Urinary bladder (tissue), 4 donors: ENCODE measurements at places on chromosomes 1 and 21. TPM values are rescaled to one million over a fixed set of nuclear protein-coding genes. Genes with fewer than 3 reads are reported as not detected.

DNA sequence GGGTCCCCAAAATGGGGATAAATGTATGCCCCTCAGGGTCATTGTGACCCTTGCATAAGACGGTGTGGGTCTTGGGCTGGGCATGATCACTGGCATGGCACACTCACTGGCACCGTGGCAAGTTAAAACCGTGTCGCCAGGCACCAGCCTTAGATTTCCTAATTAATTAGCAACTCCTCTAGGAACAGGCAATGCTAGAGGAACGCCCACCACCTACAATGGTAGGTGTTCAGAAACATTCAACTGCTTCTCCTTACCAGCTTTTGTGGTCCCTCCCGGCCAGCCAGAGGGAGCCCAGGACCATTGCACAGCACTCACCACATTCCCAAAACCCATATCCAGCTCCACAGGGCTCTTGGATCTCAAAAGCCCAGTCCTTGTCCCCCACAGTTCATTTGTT, 36.4 kb downstream of the EPHA2 start:
- DNase-seq: no peak

DNA sequence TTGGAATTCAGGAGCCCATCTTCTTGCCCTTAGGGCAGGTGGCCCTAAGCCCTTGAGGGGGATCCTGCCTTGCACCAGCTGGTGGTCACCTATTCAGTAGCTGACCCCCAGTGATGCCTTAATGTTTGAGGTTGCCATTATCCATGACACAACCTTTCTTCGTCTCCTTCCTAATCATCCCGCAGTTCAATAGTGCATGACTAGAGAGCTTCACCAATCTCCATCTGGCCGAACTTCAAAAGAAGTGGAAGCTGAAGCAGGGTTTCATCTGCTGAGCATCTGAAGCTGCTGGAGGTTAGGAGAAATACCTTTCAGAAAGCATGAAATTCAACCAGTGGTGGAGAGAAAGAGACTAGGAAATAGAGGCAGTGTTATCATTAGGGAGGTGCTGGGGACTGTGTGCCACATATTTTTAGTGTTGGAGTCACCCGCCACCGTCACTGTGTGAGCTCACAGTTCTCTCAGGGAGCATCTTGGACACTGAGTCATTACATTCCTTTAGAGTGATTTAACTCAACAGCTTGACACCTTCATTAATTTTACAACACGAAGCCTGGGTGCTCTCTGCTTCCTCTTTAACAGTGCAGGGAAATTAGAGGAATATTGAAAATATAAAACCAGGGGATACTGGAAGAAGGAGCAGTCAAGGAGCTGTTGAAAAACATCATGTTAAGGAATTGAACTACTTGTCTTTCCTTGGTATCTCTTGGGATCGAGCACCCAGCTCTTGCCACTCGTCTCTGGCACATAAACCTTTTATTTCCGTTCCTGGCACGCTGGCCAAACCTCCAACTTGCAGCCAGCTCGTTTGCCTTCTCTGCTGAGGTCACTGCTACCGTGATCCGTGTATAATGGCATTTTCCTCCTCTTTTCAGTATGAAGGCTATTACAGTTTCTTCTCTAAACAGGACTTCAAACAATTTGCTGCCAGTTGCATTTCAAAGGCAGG, 53.6 kb downstream of the PEX14 start:
- DNase-seq: no peak

GRCh38 chr1:81681601-81682266, 119.0 kb upstream of the ADGRL2 start:
- DNase-seq: no peak

AMY2A gene
- polyA plus RNA-seq: not detected

PGLYRP4 gene
- 0.10 TPM for polyA plus RNA-seq
